ENCODE measurements at places on chromosomes 2 and 18. TPM values are rescaled to one million over a fixed set of nuclear protein-coding genes. Genes with fewer than 3 reads are reported as not detected.

IL36RN gene
- not detected for total RNA-seq

ARHGEF33 gene
- total RNA-seq: not detected

CYS1 gene
- not detected for total RNA-seq

PDE11A gene
- total RNA-seq: not detected

YPEL5 gene
- 616 TPM for total RNA-seq

GRCh38 chr18:67932271-67932670 lies 415.8 kb upstream of the DSEL start:
- no peak for DNase-seq
- H3K27me3 ChIP-seq: no peaks in the 10 kb centered on the region
- H3K36me3 ChIP-seq: no peaks in the 10 kb centered on the region
- H3K4me3 ChIP-seq: no peak overlapping the region

- H3K4me3 ChIP-seq: no peak overlapping the region
These were observed 10.5 kb upstream of the IL1A start for GRCh38 chr2:112794841-112795240.

DNA sequence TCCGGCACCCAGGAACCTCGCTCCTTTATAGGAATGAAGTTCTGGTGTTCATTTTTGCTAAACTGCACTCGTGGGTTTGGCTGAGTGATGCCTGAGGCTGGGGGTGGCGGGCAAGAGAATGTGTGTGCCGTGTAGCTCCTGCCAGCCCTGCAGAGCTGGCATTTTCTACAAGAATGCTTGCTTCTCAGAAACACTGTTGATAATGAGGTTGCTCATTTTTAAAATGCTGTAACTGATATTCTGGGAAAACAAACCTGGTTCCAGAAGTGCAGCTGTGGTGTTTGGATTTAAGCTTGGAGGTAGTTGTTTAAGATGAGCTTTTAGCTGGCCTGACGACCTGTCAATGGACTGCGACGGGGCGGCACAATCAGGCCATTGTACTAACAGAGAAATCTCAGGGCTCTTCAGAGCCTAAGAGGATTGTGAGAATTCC lies 511.9 kb upstream of the TNP1 start:
- H3K36me3 ChIP-seq: no peaks in the 10 kb centered on the region
- H3K27ac ChIP-seq: no peak overlapping the region
- H3K27me3 ChIP-seq: no peaks in the 10 kb centered on the region
- no peaks in the 10 kb centered on the region for H3K4me1 ChIP-seq
- no peak for DNase-seq
- no peak overlapping the region for H3K4me3 ChIP-seq

DNA sequence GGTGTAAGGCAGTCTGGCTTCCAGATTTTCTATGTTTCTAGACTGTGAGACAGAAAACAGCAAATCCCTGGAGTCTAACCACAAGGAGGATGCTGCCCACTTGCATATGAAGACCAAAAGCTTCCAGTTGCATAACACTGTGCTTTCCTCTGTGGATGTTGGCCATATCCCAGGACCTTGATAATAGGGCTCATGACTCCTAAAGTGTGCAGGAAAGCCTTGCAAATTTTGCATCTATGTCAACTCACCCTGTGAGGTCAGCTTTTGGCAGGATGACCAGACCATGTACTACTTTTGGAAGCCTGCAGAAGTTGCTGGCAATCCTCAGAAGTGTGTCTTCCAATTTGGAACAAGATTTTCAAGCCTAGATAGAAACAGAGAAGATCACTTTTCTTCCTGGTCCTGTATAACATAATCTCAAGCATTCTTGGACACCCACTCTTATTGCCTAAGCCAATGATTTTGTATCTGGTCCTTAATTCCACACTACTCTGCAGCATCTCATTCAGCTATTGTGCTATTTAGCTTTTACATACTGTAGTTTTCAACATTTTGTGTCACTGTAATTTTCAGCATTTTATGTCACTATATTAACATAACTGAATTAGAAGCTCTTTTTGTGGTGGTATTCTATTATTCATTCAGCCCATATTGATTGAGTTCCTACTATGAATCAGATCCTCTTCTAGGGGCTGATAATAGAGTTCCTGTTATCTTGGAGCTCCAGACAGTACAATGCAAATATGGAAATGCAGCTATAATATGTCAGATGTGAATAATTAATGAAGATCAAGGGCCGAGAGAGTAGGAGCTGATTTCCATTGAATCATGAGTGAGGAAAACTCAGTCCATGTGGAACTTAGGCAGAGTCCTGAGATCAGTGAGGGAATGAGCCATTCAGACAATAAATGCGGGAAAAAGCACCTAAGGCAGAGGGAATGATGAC lies 85.3 kb upstream of the RAB27B start:
- H3K27ac ChIP-seq: no peak overlapping the region
- H3K36me3 ChIP-seq: no peaks in the 10 kb centered on the region
- no peaks in the 10 kb centered on the region for H3K4me1 ChIP-seq

GRCh38 chr2:66567729-66568128 lies 132.8 kb downstream of the MEIS1 start:
- H3K4me3 ChIP-seq: no peak overlapping the region
- H3K36me3 ChIP-seq: no peaks in the 10 kb centered on the region
- H3K4me1 ChIP-seq: no peaks in the 10 kb centered on the region
- no peaks in the 10 kb centered on the region for H3K27me3 ChIP-seq
- H3K27ac ChIP-seq: no peak overlapping the region

DNA sequence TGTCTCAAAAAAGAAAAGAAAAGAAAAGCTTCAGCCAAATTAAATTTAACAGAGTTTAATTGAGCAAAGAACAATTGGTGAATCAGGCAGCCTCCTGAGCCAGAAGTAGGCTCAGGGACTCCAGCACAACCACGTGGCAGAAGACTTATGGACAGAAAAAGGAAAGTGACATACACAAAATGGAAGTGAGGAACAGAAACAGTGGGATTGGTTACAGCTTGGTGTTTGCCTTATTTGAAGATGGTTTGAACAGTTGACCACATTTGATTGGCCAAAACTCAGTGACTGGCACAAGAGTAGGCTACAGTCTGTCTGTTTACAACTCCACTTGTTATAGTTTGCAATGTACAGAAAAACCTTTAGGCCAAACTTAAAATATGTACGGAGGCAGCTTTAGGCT lies 83.1 kb downstream of the SOCS6 start:
- H3K27me3 ChIP-seq: no peaks in the 10 kb centered on the region
- H3K4me1 ChIP-seq: no peaks in the 10 kb centered on the region
- no peak for DNase-seq

DNA sequence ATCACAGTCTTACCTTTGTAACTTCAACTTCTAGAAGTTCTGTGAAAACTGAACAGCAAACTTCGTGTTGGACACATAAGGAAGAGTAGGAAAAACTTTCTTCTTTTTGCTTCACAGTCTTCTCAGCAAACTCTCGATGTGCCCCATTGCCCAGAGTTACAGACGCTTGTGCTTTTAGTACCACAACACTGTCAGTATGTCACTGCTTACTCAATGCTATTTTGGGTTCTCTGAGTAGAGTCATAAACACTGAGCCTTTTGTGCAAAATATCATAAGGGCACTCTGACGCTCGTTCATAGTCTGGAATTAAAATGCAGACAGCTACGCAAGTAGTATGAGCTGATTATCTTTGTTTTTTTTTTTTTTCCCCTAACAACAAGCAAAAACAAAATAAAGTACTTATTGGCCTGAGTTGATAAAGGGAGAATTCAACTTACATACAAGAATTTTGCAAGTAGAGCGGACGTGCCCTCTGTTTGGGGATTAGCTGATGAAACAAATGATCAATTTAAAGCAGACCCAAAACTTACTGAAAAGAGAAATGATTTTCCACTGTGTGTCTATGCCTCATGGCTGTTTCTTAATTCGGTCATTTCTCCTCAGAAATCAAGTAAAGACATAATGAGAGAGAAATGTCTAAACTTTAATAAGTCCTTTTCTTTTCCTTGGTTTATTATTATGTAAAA lies at the start of gene CDH19:
TSS of gene CDH19 (minus strand) at position 150 of the 687 bp plus-strand sequence. CDS start 31,886 bp downstream, outside the sequence.
- no peaks in the 10 kb centered on the region for H3K27me3 ChIP-seq
- no peak within 1 kb of the TSS for H3K27ac ChIP-seq
- no peaks in the 10 kb centered on the region for H3K36me3 ChIP-seq
- DNase-seq: no peak
- no peak within 1 kb of the TSS for H3K4me3 ChIP-seq

GRCh38 chr2:50691513-50691912 lies 340.4 kb downstream of the NRXN1 start:
- H3K4me3 ChIP-seq: no peak overlapping the region
- no peak overlapping the region for H3K27ac ChIP-seq
- no peaks in the 10 kb centered on the region for H3K36me3 ChIP-seq
- no peaks in the 10 kb centered on the region for H3K4me1 ChIP-seq
- no peak for DNase-seq
- no peaks in the 10 kb centered on the region for H3K27me3 ChIP-seq

GRCh38 chr2:231050018-231050901 lies 6.4 kb upstream of the PSMD1 start:
- no peak for DNase-seq
- peaks cover 13% of the 10 kb centered on the region for H3K4me1 ChIP-seq
- H3K27me3 ChIP-seq: peaks cover 1% of the 10 kb centered on the region
- H3K27ac ChIP-seq: no peak overlapping the region
- H3K4me3 ChIP-seq: no peak overlapping the region

DNA sequence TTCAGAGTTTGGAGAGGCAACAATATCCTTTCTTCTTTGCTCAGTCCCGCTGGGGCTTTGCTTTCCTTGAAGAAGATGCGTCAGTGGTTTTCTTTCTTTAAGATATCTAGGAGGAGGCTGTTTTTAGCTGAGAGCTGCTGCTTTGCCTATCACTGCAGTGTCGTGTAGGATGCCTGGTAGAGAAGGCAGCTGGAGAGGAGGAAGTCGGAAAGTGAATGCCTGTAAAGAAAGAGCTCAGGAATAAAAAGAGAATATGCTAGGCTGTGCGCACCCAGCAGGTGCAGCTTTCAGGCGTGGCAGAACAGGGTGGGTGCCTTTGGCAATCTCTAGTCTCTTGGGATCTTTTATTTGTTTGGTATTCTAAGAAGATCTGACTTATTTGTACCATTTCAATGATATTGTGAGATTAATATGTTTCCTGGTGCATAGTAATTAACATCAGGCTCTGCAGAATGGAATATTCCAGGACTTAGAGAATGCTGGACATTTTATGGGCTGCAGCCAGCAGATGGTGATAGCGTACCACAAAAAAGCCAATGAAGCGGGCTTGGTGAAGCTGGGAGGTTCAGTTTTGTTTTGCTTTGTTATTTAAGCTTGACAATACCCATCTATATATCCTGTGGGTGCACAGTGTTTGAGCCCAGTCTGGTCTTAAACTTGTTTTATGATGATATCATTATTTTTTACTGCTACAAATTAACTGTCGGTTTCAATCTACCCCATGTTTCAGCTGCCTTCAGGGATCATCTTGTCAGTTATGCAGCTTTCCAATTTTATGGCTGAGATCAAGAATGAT lies 34.9 kb downstream of the CAVIN2 start:
- H3K4me1 ChIP-seq: no peaks in the 10 kb centered on the region
- H3K36me3 ChIP-seq: no peaks in the 10 kb centered on the region
- no peak overlapping the region for H3K27ac ChIP-seq
- no peak overlapping the region for H3K4me3 ChIP-seq
- H3K27me3 ChIP-seq: peaks cover 6% of the 10 kb centered on the region

DNA sequence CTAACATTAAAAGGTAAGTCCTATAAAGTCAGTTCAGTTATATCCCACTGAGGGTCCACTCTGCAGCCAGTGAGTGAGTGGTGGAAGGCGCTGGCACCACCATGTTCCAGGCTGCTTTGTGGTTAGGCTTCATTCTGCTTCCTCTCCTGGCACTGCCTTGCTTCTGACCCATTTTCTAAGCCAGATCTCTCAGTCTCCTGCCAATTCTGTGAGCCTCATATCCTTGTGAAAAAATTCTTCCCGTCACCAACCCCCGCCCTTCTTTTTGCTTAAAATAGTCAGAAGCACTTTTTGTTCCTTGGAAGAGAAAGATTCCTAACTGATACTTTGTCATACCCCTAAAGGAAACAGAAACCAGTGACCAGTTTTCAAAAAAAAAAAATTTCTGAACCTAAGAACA lies 139.8 kb upstream of the NCK2 start:
- H3K4me3 ChIP-seq: no peak overlapping the region
- no peaks in the 10 kb centered on the region for H3K4me1 ChIP-seq
- H3K36me3 ChIP-seq: no peaks in the 10 kb centered on the region
- H3K27me3 ChIP-seq: no peaks in the 10 kb centered on the region
- no peak overlapping the region for H3K27ac ChIP-seq

GRCh38 chr18:57547260-57547659 lies 39.2 kb downstream of the FECH start:
- no peak overlapping the region for H3K4me3 ChIP-seq
- DNase-seq: no peak
- no peak overlapping the region for H3K27ac ChIP-seq
- H3K27me3 ChIP-seq: no peaks in the 10 kb centered on the region
- H3K4me1 ChIP-seq: no peaks in the 10 kb centered on the region

DNA sequence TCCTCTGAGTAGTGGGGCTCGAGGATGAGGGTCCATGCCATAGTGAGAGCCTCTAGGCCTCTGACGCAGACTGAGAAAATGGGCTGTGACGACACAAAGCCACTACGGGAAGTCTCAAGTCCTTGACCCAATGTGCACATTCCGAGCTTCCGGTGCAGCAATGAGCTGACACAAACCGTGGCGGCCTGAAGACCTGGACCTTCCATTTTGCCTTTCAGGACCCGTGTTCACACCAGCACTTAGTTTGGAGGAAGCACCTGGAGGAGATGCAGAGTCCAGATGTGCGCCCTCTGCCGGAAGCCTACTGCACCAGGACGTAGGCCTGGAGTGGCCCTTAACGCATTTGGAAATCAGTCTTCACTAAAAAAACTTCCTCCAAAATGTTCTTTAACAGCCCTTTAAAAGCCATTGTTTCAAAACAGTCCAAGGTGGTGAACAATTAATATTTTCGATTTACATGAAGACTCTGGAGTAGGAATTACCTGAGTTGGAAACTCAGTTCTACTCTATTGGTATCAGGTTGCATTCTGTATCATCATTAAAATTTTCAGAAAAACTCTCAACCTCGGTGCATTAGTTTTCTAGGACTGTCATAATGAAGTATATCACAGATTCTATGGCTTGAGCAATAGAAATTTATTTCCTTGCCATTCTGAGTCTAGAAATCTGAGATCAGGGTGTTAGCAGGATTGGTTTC lies 33.9 kb downstream of the BMP10 start:
- H3K36me3 ChIP-seq: no peaks in the 10 kb centered on the region
- H3K27ac ChIP-seq: no peak overlapping the region
- peaks cover 19% of the 10 kb centered on the region for H3K4me1 ChIP-seq
- peak; percentile 43 for DNase-seq
- no peak overlapping the region for H3K4me3 ChIP-seq

- no peaks in the 10 kb centered on the region for H3K4me1 ChIP-seq
- H3K4me3 ChIP-seq: no peak overlapping the region
- no peak overlapping the region for H3K27ac ChIP-seq
These were observed 281.9 kb downstream of the SRBD1 start for GRCh38 chr2:45329045-45329677.
